ENCODE measurements at places on chromosomes 12 and 14. TPM values are rescaled to one million over a fixed set of nuclear protein-coding genes. Genes with fewer than 3 reads are reported as not detected.

Gene SERPINA3
- total RNA-seq, result 5.1 TPM

Gene PMEL
- 0.59 TPM for total RNA-seq

Gene NEUROD4
- total RNA-seq, result not detected

Gene TPPP2
- not detected for total RNA-seq

- no peak overlapping the region for H3K4me3 ChIP-seq
- H3K27me3 ChIP-seq, result no peaks in the 10 kb centered on the region
- peaks cover 13% of the 10 kb centered on the region for H3K4me1 ChIP-seq
- no peak for DNase-seq
- H3K36me3 ChIP-seq, result no peaks in the 10 kb centered on the region
Measured at GRCh38 chr14:92787554-92787953, 6.6 kb upstream of the GOLGA5 start.

DNA sequence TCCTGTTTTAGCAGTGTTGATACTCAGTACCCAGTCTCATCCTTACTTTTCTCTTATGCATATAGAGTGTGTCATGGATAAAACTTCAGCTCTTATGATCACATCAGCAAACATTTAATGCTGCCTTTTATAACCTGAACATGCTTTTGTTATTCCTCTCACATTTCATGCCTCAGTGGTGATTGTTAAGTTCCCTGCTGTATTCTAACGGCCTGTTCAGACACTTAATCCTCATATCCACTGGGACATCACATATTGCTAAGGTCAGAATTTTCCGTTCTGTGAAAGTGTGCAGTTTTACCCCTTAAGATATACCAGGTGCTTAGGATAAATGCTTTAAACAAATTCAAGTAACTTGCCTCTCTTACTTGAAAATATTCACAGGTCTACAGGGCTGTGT lies 268.7 kb upstream of the SEL1L start:
- no peak for DNase-seq
- H3K4me1 ChIP-seq, result no peaks in the 10 kb centered on the region
- H3K27me3 ChIP-seq, result no peaks in the 10 kb centered on the region
- H3K27ac ChIP-seq, result no peak overlapping the region
- H3K4me3 ChIP-seq, result no peak overlapping the region
- no peaks in the 10 kb centered on the region for H3K36me3 ChIP-seq

- no peak overlapping the region for H3K27ac ChIP-seq
- H3K27me3 ChIP-seq, result no peaks in the 10 kb centered on the region
- no peak overlapping the region for H3K4me3 ChIP-seq
- H3K4me1 ChIP-seq, result no peaks in the 10 kb centered on the region
Measured at GRCh38 chr14:101197595-101198397, 294.3 kb upstream of the RTL1 start.

- H3K27me3 ChIP-seq, result no peaks in the 10 kb centered on the region
- H3K4me1 ChIP-seq, result peaks cover 11% of the 10 kb centered on the region
- no peak overlapping the region for H3K27ac ChIP-seq
- H3K4me3 ChIP-seq, result no peak overlapping the region
Measured at GRCh38 chr12:120847814-120848213, 56.3 kb downstream of the SPPL3 start.

DNA sequence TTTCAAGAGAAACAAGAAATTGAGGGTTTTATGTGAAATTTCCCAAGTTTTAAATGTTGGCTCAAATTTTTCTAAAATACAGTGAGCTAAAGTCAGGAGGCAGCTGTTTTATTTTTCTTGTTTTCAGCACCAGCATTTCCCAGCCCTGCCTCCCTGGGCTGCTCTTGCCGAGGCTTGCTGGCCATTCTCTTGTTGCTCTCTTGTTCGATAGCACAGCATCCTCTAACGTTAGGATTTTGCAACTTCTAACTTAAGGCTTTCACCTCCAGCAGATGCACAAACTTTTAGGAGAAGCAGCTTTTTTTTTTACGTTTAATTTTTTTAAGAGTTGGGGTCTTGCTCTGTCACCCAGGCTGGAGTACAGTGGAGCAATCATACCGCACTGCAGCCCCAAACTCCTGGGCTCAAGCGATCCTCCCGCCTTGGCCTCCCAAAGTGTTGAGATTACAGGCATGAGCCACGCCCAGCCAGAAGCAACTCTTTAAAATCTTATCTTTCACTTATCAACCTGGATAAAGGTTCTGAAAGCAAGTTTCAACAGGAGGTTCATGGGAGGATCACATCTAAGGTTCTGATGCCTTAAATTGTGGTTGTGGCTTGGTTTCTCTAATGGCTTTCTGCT lies 40.2 kb downstream of the B4GALNT3 start:
- peaks cover 52% of the 10 kb centered on the region for H3K27me3 ChIP-seq
- H3K4me1 ChIP-seq, result no peaks in the 10 kb centered on the region
- no peak overlapping the region for H3K4me3 ChIP-seq
- H3K27ac ChIP-seq, result no peak overlapping the region
- H3K36me3 ChIP-seq, result no peaks in the 10 kb centered on the region

- H3K36me3 ChIP-seq, result no peaks in the 10 kb centered on the region
- H3K27me3 ChIP-seq, result no peaks in the 10 kb centered on the region
- no peak for DNase-seq
- H3K4me3 ChIP-seq, result no peak overlapping the region
- H3K27ac ChIP-seq, result no peak overlapping the region
Measured at GRCh38 chr12:68020049-68020448, 30.8 kb downstream of the IFNG-AS1 start.

- no peaks in the 10 kb centered on the region for H3K36me3 ChIP-seq
- H3K27me3 ChIP-seq, result no peaks in the 10 kb centered on the region
- no peak overlapping the region for H3K27ac ChIP-seq
- DNase-seq, result no peak
- no peak overlapping the region for H3K4me3 ChIP-seq
Measured at GRCh38 chr14:90890322-90891020, 74.2 kb upstream of the TTC7B start.

DNA sequence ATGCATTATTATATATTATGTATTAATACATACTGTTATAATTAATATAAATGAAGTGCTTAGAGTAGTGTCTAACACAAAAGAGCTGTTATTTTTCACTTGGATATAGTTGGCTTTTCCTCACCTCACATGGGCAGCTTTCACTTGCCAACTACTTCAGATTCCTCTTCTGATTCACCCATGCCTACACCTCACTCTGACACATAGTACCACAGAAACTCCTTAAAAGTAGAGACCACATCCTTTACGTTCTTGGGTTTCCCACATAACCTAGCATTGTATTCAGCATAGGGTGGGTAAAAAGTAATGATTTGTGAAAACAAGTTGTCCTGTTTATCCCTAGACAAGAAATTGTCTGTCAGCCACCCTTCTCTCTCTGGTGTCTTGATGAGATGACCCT lies 61.0 kb downstream of the DIO2 start:
- no peak overlapping the region for H3K27ac ChIP-seq
- no peak for DNase-seq
- H3K27me3 ChIP-seq, result no peaks in the 10 kb centered on the region
- no peaks in the 10 kb centered on the region for H3K36me3 ChIP-seq
- no peak overlapping the region for H3K4me3 ChIP-seq
- no peaks in the 10 kb centered on the region for H3K4me1 ChIP-seq

GRCh38 chr12:23169696-23170013 lies 544.7 kb downstream of the ETNK1 start:
- H3K4me1 ChIP-seq, result no peaks in the 10 kb centered on the region
- no peak for DNase-seq
- no peaks in the 10 kb centered on the region for H3K36me3 ChIP-seq
- no peaks in the 10 kb centered on the region for H3K27me3 ChIP-seq
- no peak overlapping the region for H3K27ac ChIP-seq

- no peaks in the 10 kb centered on the region for H3K27me3 ChIP-seq
- H3K36me3 ChIP-seq, result no peaks in the 10 kb centered on the region
- H3K27ac ChIP-seq, result no peak overlapping the region
- DNase-seq, result no peak
- no peaks in the 10 kb centered on the region for H3K4me1 ChIP-seq
- no peak overlapping the region for H3K4me3 ChIP-seq
Measured at GRCh38 chr12:71194657-71195056, 36.9 kb upstream of the TSPAN8 start.

- H3K27me3 ChIP-seq, result no peaks in the 10 kb centered on the region
- no peak for DNase-seq
- H3K36me3 ChIP-seq, result peaks cover 69% of the 10 kb centered on the region
Measured at GRCh38 chr14:52883658-52884057, 67.2 kb downstream of the FERMT2 start.

DNA sequence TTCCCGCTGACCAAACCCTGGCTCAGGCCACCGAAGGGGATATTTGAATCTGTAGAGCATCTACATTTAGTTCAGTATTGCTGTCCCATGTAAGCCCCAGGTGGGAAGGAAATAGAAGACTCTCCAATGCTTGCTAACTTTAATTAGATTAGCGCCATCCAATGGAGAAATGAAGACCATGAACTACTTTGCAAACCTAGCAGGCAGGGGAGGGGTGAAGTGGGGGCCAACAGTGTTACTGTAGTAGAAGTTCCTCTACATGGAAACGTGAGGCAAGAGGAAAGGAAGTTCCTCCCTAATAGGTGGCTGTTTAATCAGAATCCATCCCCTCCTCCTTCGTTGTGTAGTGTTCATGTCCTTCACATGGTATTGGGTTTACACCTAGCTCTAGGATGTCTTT lies 9.3 kb upstream of the DENND5B start:
- H3K27me3 ChIP-seq, result no peaks in the 10 kb centered on the region
- H3K36me3 ChIP-seq, result no peaks in the 10 kb centered on the region
- no peak overlapping the region for H3K27ac ChIP-seq
- H3K4me1 ChIP-seq, result no peaks in the 10 kb centered on the region
- no peak for DNase-seq
- no peak overlapping the region for H3K4me3 ChIP-seq

GRCh38 chr14:71491931-71492330 lies 440.3 kb upstream of the RGS6 start:
- H3K4me3 ChIP-seq, result no peak overlapping the region
- DNase-seq, result no peak
- peaks cover 4% of the 10 kb centered on the region for H3K36me3 ChIP-seq
- H3K27me3 ChIP-seq, result no peaks in the 10 kb centered on the region

DNA sequence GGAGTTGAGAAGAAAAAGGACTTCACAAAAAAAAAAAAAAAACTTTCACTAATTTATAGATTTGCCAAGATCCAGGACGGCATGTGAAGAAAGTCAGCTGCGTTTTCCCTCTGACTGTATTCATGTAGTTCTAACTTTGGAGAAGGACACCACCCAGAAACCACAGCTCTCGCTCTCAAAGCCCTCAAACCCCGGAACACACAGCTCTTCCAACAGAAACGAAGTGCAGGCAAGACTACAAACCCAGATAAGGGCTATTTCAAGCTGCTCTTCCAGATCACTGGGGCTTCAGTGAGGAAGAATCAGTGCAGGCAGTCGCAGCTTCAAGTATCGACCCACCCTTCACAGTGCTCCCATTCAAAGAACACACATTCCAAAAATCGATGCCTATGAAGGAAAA lies 13.2 kb downstream of the KCNH5 start:
- H3K4me3 ChIP-seq, result no peak overlapping the region
- no peak for DNase-seq
- no peaks in the 10 kb centered on the region for H3K4me1 ChIP-seq
- no peaks in the 10 kb centered on the region for H3K36me3 ChIP-seq
- H3K27me3 ChIP-seq, result no peaks in the 10 kb centered on the region

GRCh38 chr12:46547421-46548354 lies 175.1 kb upstream of the SLC38A2 start:
- no peaks in the 10 kb centered on the region for H3K27me3 ChIP-seq
- H3K36me3 ChIP-seq, result no peaks in the 10 kb centered on the region
- no peak overlapping the region for H3K4me3 ChIP-seq
- H3K4me1 ChIP-seq, result peaks cover 37% of the 10 kb centered on the region

DNA sequence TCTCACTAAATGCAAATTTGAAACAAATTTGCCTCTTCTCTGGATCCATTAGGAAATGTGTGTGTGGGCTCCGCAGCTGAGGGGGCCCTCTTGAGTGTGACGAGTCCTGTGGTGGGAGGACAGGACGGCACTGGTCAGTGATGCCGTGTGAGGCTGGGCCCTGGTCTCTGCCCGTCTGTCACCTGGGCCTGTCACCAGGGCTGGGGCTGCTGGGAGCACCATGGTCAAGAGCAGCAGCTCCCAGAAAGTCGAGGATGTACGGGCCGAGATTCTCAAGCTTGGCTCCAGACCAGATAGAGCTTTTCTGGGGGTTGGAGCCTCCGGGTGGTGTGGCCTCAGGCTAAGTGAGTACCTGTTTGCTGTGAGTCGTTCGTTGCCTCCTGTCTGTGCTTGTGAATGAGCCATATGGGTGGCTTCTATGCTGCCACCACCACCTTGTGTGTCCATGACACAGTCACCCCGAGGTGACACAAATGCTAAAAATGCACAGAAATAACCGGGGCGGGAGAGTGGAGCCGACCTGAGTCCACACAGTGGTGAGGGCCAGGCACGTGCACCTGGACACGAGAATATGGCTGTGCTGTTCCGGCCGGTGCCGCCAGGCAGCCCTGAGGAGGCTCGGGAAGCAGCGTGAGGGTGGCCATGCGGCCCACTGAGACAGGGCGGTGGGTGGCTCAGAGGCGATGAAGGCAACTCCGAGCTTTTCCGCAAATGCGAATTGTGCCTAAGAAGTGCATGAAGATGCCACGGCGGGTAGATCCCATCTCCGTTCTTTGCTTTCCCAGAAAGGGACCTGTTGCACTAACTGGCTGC lies 8.7 kb downstream of the PGAM5 start:
- peaks cover 6% of the 10 kb centered on the region for H3K4me1 ChIP-seq
- H3K27me3 ChIP-seq, result no peaks in the 10 kb centered on the region
- DNase-seq, result peak; percentile 83
- H3K36me3 ChIP-seq, result peaks cover 55% of the 10 kb centered on the region

GRCh38 chr12:48061938-48062719 lies 43.8 kb downstream of the SENP1 start:
- no peaks in the 10 kb centered on the region for H3K27me3 ChIP-seq
- H3K36me3 ChIP-seq, result peaks cover 54% of the 10 kb centered on the region
- H3K4me1 ChIP-seq, result no peaks in the 10 kb centered on the region
- no peak overlapping the region for H3K4me3 ChIP-seq
- H3K27ac ChIP-seq, result no peak overlapping the region

DNA sequence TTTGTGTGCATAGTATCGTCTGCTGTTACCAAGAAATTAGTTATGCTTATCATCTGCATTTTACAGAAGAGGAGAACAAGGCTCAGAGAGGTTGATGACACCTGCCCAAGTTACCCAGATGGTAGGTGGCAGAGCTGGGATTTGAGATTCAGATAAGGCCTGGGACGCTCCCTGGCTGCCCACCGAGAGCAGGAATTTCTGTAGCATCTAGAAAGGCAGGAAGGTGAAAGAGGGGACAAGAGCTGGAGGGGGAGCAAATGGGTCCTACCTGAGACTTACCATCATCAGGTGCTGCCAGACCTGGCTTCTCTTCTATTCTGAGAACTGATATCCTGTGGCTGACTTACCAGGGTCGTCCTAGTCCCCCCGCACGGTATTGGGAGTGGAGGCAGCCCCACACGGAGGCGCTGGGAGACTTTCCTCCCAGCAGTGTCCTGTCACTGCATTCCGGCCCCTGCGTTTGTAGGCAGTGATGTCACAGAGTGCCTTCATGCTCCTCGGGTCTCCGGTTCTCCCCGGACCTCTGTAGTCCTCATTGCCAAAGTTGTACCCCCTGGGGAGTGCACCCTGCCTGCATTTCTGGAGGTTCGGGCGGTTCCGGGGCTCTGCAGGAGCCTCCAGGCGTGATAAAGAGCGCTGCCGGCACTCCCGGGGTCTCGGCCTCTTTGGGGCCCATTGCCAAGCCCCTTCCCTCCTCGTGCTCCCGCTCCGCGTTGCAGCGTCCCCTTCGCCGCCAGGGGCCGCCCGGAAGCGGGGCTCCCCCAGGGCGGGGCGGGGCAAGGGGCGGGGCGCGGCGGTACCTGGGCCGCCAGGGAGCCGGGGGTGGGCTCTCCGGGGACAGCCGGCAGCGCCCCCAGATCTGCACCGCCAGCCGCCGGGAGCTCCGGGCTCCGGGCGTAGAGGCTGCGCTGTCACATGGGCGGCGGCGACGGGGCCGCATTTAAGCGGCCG lies at the start of gene CABP1:
TSS of gene CABP1 (plus strand) at position 856 of the 951 bp plus-strand sequence. CDS start at position 916, 60 bp downstream.
- peaks cover 49% of the 10 kb centered on the region for H3K27me3 ChIP-seq
- no peak for DNase-seq
- H3K27ac ChIP-seq, result no peak within 1 kb of the TSS

- H3K27me3 ChIP-seq, result no peaks in the 10 kb centered on the region
- no peak overlapping the region for H3K4me3 ChIP-seq
- H3K4me1 ChIP-seq, result no peaks in the 10 kb centered on the region
- no peaks in the 10 kb centered on the region for H3K36me3 ChIP-seq
- DNase-seq, result no peak
Measured at GRCh38 chr14:60430276-60430675, 55.6 kb downstream of the C14orf39 start.

All from osteoblast (primary cell).